ENCODE measurements at places on chromosomes 3 and 15.

- DNase-seq: no peak
Observed at GRCh38 chr3:66858656-66859381, 139.3 kb upstream of the KBTBD8 start.

GRCh38 chr3:46990573-46991374 lies 11.3 kb downstream of the NBEAL2 start:
- no peak for DNase-seq

DNA sequence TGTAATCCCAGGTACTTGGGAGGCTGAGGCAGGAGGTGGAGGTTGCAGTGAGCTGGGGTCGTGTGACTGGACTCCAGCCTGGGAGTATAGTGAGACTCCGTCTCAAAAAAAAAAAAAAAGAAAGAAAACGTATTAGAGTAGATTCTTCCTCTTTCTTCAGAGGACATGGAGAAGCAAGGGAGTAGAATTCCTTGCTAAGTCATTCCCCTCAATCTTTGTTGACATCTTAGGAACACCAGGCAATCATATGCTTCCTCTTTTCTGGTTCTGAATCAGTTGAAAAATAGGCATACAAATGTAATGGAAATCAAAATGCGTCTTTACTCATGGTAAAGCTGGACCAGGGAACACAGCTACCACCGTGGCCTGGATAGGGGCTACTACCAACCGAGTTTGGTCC lies 38.3 kb upstream of the ATOSA start:
- no peak for DNase-seq

DNA sequence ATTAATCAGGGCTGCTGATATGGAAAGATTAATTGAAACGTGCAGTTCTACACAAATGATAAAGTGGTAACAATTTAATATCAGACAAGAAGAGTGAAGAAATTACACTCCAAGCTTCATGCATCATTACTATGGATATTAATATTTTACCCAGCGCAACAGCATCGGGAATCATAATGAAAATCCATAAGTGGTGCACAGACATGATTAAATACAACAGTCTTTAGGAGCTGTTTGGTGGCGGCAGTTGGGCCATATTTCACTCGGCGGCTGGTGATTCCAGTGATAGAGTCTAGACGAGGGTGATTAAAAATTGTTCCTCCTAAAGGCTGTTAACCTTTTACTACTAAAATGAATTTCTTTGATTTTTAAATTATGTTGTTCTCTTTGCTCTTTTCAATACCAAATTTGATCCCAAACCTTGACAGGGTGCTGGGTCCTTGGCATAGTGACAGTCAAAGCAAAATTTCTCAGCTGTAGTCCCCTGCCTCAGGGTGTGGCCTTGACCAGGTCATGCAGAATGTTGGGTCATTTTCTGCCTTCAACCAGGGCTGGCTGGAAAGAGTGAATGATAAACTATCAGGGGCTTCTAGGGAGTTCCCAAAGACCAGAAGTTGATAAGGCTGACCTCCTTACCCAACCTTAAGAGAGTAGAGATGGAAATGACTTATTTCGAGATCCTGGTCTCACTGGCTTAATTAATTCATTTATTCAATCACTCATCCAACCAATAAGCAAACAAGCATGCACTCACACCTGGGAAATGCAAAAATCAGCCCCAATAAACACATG lies 392.0 kb downstream of the IL20RB start:
- no peak for DNase-seq

DNA sequence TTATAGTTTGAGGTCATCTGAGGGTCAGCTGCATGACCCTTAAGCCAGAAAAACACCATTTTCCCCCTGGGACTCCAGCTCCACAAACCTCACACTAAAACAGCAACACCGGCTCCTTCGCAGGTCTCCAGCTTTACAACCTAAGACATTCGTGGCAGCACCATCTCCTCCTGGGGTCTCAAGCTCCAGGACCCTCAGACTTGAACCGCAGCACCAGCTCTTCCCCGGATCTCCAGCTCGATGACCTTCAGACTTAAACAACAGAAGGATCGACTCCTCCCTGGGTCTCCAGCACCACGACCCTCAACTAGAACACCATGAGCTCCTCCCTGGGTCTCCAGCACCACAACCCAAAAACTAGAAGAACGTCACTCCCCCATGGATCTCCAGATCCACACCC lies 233.7 kb upstream of the CNTN6 start:
- DNase-seq: no peak

GRCh38 chr3:134617608-134618477 lies 33.0 kb downstream of the KY start:
- no peak for DNase-seq

GRCh38 chr3:14788644-14789043 lies 30.1 kb upstream of the FGD5 start:
- no peak for DNase-seq

DNA sequence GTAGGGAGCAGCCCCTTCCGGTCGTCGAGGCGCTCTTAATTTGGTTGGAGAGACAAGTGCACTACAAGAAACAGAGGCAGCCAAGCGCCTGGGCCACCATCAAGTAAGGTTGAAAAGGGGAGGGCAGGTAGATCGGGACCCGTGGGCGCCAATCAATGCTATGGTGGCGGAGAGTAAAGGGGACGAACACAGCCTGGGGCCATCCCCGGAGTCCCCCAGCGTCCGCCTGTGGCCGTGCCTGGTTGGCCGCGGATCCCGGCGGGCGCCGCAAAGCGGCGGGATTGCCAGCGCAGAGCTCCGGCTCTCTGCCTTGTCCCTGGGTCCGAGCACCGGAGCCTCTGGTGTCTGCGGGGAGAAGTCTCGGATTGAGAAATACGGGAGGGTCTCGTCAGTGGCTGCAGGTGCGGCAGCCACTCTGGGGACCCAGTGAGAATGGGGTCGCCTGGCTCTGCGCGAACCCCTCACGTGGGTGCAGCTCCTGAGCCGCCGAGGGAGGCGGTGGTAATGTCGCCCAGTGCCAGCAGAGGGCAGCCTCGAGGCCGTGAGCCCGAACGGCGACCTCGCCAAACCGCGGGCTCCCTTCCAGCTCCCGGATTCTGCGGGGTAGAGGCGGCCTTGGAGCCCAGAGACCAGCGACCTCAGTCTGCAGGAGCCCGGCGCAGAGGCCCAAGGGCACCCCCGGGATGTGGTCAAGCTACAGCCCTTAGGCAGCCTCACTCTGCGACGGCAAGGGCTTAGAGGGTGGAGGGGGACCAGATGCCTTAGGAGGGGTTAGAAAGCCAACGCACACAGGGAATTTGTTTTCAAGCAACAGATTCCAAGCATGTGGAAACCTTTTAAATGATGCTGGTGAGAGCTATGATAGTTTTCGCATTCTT lies 10.8 kb downstream of the FOXL2 start:
- peak; percentile 57 for DNase-seq

DNA sequence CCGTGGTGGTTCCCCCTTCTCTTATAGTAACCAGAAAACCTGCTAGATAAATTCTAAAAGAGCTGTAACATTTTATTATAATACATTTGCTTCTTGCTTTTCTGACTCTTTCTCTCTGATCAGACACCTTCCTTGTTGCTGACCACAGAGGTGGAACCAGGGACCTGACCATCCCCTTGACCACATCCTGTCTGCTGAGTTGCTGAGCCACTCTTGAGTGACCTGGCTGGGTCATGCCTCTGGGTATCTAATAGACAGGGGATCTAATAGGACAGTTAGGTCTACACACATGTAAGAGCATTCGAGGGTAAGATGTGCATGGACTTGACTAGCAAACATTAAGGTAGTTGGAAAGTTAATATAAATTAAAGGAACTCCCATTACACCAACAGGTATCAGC lies 22.8 kb upstream of the TRIM59 start:
- DNase-seq: no peak

DNA sequence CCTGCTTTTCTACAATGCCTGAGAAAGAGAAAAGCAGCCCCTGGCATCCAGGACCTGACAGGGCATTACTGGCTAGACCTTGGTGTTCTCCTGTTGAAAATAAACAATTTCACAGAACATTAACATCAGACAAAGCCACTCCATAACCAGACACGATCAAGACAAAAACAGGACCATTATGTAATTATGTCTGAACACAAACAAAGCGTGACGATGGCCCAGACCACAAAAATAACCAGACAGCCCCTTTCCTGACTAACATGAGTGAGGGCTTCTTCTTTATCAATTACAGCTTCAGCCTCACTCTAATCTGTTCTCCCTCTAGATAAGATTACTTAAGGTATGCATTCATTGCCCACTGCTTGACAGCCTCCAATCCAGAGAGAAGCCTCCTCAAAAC lies 172.7 kb upstream of the LMCD1 start:
- DNase-seq: no peak
